ENCODE measurements at places on chromosomes 2 and 18.

DNA sequence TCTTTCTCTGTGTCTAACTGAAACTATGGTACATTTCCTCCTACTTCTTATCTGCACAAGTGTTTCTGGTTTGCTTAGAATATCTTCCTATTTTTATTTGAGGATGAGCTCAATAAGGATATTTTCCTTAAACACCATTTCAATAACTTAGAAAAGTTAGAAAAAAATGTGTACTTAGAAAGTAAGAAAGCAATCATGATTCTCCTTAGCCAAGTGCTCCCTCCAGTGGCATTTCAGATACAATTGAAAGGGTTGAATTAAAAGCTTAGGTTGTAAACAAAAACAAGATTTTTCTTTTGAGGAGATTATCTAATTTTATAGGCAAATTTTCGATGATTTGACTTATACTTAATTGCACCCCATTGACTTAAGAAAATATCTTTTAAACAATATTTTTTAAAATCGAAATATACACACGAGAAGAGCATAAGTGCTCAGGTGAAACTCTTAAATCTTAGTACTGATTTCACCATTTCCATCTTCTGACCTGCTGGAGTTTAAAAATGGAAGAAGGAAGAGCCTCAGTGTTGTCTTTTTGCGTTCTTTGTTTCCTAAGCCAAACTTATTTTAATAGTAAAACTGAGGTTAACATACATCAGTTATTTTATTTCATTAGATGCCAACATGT is 26.9 kb downstream of the C18orf63 start:
- DNase-seq = no peak

DNA sequence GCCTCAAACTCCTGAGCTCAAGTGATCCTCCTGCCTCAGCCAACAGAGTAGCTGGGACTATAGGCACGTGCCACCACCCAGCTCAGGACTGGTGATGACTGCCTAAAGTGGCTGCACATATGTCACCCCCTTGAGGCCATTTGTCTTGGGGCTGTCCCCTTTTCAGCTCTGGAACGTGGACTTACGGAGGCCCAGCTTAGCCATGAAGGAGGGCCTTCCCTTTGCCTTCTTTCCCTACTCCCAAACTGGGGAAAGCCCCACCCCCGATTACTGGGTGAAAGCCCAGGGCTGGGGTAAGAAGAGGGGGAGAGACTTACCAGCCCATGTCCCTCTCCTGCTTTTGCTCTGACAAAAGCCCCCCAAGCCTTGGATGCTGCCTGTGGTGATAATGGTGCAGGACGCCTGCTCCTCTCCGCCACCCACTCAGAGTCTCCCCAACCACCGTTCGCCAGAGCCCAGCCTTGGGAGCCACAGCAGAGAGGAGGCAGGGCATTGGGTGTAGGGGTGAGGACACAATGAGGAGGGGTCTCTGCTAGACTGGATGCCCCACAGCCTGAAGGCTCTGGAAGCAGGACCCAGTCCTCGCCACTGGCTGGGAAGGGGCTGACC is 2.5 kb upstream of the DUSP2 start:
- no peak for DNase-seq

DNA sequence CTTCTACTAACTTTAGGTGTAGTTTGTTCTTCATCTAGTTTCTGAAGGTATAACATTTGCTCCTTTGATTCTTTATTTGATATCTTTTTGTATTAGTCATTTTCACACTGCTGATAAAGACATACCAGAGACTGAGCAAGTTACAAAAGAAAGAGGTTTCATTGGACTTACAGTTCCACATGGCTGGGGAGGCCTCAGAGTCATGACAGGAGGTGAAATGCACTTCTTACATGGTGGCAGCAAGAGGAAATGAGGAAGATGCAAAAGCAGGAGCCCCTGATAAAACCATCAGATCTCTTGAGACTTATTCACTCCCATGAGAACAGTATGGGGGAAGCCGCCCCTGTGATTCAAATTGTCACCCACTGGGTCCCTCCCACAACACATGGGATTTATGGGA is 544.4 kb upstream of the DSEL start:
- DNase-seq = no peak

GRCh38 chr2:173750353-173750801 is 214.8 kb downstream of the SP3 start:
- no peak for DNase-seq

- no peak for DNase-seq
Measured at GRCh38 chr2:127877626-127878025, 8.1 kb downstream of the AMMECR1L start.

DNA sequence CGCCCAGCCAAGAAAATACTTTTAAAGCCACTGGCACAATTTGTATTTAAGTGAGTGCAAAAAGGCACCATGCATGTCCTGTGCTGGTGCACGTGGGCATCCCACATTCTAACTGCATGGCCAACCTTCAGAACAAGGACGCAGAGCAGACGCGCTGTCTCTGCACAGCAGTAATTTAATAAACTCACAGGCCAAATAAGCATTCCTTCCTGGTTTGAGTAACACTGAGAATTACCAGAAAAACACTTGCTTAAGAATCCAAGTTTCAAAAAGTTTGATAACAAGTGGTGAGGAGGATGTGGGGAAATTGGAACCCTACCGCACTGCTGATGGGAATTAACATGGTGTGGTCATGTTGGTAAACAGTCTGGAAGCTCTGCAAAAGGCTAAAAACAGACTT is 38.7 kb downstream of the RPL31 start:
- no peak for DNase-seq

- no peak for DNase-seq
Measured at GRCh38 chr2:207260021-207260420, 94.3 kb upstream of the KLF7 start.

GRCh38 chr18:62957885-62958472 is 242.6 kb downstream of the PHLPP1 start:
- DNase-seq = no peak

DNA sequence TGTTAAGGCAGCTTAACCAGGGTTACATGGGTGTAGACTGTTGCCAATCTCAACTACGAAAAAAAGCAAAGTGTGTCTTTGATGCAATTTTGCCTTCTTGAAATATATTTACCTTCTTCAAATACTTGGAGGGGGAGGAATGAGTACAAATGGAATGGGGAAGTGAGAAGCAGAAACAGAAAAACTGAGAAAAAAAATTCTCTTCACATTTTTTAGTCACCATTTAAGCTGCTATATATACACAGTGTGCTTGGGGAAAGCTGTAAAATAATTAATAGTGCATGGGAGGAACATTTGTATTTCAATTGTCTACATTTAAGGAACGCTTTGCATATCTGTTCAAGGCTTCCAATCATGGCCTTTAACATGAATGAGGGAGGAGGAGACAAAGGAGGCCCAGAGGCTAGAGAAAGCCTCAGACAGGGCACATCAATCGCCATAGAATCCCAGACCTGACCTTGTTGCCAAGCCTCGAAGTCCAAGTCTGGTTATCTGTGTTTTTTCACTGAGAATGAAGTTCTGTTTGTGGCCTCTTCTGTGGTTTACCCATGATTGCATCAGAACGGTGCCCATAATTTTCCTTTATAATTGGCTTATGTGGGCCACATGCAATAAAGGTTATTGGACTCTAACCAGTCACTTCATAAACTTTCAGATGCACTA is 158.6 kb downstream of the PIK3C3 start:
- DNase-seq = no peak

- DNase-seq = no peak
Measured at GRCh38 chr2:67579806-67580205, 182.7 kb downstream of the ETAA1 start.

DNA sequence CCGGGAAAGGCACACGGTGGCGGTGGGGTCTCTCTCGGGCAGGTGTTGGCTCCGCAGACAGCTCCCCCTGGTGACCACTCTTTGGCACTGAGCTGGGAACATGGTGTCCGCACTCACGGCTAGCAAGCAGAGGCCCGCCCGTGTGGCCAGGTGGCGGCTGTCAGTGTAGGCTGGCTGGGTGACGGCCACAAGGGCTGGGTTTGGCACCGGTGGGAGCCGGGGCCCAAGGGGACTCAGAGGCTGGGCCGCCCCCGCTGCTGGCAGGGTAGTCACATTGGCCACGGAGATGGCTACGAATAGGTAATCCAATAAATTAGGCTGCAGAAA is 1071.7 kb downstream of the RPIA start:
- peak; percentile 32 for DNase-seq

DNA sequence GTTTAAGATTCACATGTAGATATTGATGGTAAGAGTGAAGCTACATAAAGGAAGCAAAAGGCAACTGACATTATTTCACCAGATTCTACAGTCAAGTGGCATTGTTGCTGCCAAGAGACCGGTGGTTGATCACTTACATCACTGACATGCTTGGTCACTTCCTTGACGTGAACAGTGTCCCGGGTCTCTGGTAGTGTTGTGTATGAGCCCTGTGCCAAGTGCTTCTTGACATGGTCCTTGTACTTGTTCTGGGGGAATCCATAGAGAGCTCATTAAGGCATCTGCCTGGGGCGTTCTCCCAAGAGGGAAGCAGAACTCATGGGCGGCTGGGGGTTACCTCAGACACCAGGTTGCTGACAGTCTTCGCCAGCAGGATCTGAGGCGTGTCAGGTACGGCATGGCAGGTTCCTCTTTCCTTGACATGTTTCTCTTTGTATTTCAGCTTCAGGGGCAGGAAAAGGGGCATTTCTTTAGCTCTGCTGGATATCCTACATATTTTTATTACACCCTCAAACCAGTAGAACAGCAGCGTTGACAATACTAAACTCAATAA is 116.2 kb downstream of the RIF1 start:
- DNase-seq = no peak

- DNase-seq = no peak
Measured at GRCh38 chr18:24917767-24918166, 434.2 kb downstream of the ZNF521 start.

GRCh38 chr2:10792001-10792634 is 20.5 kb downstream of the PDIA6 start:
- DNase-seq = no peak

DNA sequence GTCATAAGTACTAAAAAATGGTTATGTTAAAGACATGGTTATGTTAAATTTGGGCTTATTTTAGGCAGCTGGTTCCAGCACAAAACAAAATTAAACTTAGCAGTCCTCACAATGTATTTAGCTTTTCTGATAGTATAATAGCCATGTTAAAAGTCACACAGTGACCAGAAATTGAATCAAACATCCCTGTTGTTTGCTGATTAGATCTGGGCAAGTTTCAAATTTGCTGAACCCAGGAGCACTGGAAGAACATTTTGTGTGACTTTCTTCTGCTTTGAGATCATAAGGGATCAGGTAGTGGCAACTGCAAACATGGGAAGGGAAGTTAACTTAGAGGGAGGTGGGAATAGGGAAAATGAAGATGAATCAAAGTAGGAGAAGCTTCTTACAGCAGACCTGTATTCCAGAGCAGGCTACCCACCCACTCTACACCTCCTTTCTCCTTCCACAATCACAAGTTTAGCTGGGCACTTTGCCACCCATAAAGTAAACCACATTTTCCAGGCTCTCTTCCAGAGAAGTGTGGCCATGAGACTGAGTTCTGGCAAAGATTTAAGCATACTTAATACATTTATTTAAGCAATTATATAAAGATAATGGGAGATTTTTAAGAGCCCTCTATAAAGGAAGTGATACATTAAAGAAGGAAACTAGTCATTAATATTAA is 616.1 kb upstream of the LRATD1 start:
- peak; percentile 48 for DNase-seq

DNA sequence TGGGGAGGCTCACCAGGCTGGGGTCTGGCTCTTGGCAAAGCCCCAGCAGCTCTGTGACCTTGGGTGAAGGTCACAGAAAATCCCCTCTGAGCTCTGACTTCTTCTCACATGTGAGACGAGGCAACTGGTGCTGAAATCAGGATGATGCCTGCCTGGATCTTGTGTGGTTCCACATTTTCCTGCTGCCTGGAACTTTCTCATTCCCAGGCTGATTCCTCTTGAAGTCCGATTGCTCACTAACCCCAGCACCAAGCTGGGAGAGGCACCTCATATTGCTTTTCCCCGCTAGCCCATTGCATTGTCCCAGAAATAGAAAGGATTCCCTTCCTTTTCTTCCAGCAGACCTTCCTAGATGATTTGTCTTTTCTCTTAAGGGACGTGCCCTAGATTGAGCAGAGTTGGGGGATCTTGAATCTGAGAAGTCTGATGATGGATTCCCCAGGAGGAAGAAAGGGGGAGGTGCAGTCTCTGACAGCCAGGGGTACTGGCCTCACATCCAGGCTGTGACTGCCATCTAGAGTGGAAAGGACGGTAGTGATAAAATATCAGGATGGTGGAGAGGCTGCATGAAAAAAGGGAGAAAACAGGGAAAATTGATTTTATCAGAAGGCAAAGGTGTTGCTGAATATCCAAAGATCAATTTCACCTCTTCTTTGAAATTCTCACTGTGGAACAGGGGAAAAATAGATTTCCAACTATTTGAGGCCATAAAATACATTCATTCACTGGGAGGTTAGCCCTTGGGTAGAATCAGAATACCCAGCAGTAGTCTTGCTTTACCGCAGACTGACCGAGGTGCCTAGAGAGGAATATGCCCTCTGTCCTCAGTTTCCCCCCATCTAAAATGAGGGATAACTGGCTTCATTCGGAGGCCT is 96.3 kb downstream of the FAM210A start:
- DNase-seq = peak; percentile 95

DNA sequence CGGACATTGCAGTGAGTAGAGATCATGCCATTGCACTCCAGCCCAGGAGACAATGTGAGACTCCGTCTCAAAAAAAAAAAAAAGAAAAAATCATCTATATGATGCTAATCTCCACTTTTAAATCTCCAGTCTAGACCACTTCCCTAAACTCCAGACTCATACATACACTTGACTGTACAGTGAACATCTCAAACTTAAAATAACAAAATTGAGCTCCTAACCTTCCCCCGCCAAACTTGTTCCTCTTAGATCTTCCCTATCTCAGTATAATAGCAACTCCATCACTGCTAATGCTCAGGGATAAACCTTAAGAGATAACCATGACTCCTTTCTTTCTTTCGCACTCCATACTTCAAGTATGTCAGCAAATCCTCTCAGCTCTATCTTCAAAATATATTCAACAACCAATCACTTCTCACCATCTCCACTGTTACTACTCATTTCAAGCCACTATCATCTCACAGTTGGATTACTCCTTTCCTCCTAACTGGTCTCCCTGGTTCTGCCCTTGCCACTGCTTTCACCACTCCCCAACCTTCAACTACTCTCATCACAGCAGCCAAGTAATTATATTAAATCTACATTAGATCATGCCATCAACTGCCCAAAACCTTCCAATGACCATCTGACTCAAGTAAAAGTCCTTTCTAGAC is 12.0 kb downstream of the MEMO1 start:
- DNase-seq = no peak

DNA sequence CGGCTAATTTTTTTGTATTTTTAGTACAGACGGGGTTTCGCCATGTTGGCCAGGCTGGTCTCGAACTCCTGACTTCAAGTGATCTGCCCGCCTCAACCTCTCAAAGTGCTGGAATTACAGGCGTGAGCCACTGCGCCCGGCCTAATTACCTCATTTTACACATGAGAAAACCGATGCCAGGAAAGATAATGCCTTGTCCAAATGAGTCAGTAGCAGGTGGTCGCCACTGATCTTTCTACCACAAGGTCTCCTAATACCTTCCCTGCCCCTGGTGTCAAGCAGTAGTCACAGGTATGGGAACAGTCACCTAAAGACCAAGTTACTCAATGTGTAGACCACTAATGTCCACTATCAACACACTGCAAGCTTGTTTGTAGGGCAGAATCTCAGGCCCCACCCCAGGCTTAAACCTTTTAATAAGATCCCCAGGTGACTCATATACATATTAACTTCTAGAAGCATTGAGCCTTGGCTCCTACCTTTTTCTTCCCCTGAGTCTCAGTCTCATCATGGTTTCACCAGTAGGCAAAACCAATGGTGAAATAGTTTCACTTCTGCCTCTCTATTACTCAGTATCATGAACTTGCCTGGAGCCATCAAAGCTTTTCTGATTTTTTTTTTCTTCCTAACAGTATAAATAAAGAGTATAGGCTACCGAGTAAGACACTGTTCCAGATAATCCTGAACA is 6.9 kb upstream of the EPB41L5 start:
- no peak for DNase-seq

All from urothelium cell line (cell line).